ENCODE measurements at places on chromosomes 13 and 19.

DNA sequence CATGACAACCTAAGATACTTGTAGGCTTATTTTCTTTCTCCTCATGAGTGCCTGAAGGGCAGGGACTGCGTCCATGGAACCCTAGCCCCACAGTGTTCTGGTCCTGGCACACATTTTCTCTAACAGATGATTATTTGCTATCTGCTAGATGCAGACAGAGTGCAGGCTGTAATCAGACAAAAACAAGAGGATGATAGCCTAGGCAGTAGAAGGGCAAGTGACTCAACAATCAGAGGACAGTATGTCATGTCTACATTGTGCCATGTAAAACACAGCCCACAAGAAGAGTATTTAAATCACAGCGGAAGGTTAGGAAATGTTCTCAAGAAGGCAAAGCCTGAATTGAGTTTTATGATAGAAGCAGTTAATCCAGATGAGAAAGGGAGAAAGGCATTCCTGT is 29.3 kb downstream of the MIPEP start:
- no peak for DNase-seq

- no peak for DNase-seq
Measured at GRCh38 chr13:33728271-33729037, 89.5 kb upstream of the RFC3 start.

- DNase-seq: no peak
Measured at GRCh38 chr13:93709506-93710244, 483.1 kb downstream of the GPC6 start.

GRCh38 chr13:30429721-30430694 is 7.7 kb downstream of the UBE2L5 start:
- no peak for DNase-seq

GRCh38 chr13:51590231-51590970 is 6.1 kb downstream of the WDFY2 start:
- no peak for DNase-seq

DNA sequence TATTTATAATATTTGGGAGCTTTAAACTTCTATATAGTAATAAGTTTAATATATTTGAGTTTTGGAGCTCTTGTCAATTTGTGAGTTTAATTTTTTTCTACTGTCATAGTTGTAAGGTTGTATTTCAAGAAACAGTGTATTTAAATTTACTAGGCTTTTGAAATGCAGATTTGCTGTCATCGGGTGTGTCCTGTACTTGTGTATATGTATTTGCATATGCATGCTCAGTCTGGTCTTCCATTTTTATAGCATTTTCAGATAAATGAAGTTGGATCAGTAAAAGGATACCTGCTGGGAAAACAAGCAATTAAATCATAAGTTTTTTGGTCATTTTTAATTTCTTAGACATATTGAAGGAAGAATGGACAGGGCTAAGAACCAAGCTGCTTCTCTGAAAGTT is 33.1 kb downstream of the SLAIN1 start:
- no peak for DNase-seq

DNA sequence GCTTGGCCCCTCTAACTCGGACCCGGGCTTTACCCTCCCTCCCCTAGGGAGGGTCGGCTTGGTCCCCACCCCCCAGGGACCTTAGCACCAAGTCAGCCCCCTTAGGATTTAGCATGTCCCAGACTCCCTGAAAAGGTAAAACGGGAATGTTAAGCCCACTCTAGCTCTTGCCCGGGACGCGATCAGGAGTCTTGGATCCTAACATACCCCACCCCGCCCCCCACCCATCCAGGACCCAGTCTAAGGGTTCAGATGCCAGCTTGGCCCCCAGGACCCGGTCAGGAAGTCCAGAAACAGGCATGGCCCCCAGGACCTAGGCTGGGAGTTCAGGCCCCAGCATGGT is 437 bp downstream of the EPOR start:
- no peak for DNase-seq

GRCh38 chr13:44373601-44374347 is at the start of gene SERP2:
TSS of gene SERP2 (plus strand) at chr13:44373824. CDS start at chr13:44374026, 202 bp downstream.
- no peak for DNase-seq

DNA sequence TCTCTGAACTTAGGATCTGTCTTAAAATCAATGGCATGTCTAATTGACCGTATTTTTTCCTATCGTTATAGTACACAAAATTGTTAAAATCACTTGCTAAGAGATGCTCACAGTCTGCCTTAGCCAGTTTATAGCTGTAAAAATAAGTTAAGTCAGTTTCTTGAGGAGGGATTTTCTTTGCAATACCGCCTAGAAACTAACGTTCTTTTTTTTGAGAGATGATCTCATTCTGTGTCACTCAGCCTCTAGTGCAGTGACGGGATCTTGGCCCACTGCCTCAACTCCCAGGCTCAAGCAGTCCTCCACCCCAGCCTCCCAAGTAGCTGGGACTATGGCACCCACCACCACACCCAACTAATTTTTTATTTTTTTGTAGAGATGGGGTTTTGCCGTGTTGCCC is 4.4 kb downstream of the CKAP2 start:
- no peak for DNase-seq

DNA sequence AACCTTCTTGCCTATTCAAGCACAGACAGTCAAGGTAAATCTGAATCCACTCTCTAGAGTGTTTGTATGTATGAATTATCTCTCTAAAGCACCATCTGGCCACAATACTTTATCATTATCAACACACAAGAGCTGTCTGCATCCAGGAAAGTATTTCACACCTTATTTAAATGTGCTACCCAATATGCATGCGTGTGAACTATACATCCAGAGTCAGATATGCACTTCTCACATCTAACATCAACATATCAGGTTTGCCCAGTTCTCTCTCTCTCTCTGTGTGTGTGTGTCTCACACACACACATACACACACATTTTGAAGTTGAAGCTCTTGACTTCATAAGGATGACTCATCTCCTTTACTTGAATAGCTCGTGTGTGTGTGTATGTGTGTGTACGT is 697.5 kb upstream of the PCDH20 start:
- DNase-seq: no peak

DNA sequence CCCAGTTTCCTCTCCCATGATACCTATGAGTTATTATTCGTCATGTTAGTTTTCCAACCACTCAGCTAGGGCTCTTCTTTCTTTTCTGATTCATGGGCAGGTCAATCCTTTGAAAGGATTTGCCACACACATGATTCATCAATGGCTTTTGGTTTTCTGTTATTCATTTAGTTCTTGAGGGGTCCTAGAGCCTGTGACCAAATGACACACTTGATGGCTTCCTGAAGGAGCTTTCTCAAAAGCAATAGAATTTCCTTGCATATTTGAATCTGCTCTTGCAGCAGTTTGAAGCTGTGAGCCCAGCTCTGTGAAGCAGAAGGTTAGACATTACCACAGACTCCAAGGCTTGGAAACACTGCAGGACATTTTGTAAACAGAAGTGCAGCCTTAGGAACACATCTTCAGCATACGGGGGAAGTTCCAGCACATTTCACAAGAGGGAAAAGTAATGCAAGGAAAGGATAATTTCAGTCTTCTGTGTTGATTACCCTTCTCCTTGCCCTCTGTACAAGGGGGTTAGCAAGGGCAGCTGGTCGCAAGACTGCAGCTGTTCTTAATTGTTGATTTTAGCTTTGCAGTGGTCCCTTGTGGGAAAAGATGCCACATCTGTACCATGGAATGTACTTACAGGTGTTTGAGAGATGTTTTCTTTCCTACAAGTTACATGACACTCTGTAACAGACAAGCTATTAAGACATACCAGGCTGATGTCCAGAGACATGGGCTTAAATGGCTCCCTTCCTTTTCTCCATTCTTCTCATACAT is 338.6 kb downstream of the KCNRG start:
- DNase-seq: no peak

DNA sequence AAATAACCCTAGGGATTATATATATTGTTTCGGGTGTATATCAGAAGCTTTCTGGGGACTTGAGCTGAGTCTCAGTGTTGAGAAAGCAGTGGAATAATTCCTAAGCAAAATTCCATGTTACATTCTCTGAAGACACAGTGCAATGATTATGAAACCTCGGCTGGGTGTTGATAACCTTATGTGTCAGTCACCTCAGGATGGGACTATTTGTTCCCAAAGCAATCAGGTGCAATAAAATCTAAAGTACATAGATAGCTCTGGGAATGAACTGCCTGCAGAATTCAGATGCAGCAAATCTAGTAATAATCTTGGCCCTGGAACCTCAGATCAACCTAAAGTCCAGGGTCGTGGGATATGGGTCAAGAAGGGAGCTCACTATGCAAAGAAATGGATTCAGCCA is 53.0 kb downstream of the EDNRB start:
- no peak for DNase-seq

Data from cerebellar nuclear complex (tissue), 1 donor.